ENCODE measurements at places on chromosomes 3 and 15.

- DNase-seq, result no peak
These were observed 82.1 kb downstream of the DLG1 start for GRCh38 chr3:197216169-197216860.

- no peak for DNase-seq
These were observed 185.3 kb downstream of the CFAP20DC start for GRCh38 chr3:58864480-58864879.

DNA sequence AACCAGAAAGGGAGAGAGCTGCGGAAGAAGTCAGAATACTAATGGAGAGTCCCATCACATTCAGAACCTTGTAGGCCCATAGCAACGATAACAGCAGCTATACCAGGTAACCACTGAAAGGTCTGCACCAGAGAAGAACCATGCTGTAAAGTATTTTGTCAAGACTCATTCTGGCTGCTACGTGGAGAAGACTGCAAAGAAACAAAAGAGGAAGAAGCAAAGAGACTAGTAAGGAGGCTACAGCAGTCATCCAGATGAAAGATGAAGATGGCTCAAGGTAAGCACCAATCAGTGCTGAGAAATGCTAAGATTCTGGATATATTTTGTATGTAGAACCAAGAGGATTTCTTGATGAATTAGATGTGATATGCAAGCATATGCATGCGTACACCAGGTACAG lies 39.6 kb downstream of the ACAP2 start:
- DNase-seq, result no peak

DNA sequence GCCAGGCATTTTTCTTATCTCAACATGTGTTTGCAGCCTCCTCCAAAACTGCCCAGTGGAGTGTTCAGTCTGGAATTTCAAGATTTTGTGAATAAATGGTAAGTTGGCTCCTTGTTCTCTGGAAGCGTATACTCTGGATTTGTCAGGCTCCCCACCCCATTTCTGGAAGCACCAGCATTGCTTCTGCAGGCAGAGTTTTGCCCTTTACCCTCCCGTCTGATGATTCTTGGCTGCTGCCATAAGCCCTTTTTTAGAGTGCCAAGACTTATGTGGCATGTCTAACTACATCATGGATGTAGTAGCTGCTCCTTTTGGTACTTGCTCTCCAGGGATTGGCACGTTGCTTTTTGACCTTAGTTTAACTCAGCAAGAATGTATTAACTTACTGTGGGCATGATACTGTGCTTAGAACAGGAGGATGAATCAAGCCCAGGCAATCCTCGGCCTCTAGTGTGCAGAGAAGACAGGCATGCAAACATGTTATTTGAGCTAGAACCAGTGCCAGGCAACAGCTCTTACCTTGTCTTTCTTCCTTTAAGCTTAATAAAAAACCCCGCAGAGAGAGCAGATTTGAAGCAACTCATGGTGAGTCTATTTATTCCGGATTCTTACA lies 8.3 kb downstream of the SNAPC5 start:
- DNase-seq, result no peak

Measured in stimulated activated CD8-positive, alpha-beta memory T cell treated with anti-CD3 and anti-CD28 coated beads, Interleukin-4, amount 100 ng/mL, for 1 hour (primary cell).